Lung microvascular endothelial cell (primary cell): ENCODE measurements at places on chromosomes 16 and 17. TPM values are rescaled to one million over a fixed set of nuclear protein-coding genes. Genes with fewer than 3 reads are reported as not detected.

- DNase-seq, result no peak
Observed at GRCh38 chr17:47295037-47295873, 28.5 kb upstream of the EFCAB13 start.

The TTYH2 gene
- total RNA-seq, result 0.40 and 0.44 TPM in 2 replicates

DNA sequence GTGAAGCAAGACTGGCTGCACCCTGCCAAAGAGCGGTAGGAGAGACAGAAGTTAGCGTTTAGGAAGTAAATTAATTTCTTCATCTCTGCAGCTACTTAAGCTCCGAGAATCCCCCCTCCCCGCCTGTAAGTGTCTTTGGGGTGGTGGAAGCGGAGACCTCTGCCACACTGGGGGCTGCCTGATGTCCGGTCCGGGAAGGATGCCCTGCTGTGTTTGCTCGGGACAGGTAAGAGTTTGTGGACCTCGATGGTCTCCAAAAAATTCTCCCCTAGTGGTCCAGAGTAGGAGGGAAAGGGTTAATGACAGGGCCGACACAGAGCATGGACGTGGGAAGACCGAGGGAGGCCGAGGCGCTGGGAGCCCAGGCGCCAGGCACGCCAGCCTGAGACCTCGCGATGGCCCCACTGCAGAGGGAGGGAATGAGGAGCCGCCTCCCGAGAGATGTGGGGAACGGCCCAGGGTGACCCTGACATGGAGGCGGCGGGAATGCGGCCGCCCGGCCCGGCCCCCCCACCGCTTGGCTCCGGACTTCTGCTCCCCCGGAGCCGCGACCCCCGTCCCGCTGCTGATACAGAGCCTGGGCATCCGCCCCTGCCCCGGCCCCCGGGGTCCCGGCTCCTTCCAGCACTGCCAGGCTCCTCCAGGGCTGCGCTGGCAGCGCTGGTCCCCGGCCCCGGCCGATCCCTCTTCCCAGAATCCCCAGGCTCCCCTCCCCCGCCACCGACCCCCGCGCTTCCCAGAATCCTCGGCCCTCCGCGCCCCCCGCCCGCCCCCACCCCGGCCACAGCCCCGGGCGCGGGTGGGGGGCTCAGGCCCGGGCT lies 680 bp downstream of the ZNF629 start:
- DNase-seq, result peak; percentile 57

DNA sequence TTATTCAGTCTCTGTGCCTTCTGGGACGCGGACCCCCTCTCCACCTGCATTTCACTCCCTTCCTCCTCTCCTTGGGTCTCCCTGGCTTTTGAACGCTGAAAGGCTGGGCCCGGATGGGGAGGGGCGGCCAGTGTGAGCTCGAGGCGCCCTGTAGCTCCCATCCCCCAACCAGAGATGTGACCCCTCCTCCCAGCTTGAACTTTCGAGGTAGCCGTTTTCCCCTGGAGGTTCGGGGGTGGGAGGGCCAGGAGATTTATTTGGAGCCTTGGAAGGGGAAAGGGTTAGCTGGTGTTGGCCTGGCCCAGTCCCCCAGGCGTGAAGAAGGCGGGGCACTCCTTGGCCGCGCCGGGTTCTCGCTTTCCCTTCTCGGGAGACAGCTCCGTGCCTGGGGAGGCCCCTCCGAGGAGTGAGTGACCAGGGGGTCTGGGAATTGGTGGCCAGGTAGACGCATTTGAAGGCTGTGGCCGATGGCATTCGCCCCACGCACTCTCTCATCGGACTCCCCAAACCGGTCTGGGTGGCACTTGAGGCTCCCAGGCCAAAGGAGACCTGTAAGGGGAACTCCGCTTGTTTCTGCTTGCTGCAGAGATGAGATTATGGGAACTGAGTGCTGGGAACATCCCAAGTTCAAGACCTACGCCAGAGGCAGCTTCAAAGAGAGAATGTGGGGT lies 942 bp downstream of the LDAF1 start:
- DNase-seq, result no peak

The TVP23C gene
- total RNA-seq, result 13.3 and 19.4 TPM in 2 replicates
